ENCODE measurements at places on chromosomes 2 and 18.

DNA sequence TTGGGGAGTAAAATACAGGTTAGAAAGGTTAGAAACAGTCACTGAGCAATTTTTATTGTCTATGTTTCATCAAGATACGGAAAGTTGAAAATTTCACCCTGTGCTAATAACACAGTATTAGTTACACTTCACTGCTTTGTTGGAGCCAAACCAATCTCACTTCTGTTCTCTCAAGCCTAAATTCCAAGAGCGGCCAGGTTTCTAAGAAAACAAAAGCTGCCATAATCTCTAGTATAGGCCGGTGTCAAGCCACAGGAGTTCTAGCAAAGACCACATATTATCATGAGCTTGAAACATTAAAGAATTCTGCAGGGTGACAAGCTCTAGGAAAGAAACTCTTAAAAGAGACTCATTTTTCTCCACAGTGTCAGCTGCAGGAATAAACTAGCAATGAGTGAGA, 128.7 kb downstream of the TXNL1 start:
- no peak for DNase-seq

DNA sequence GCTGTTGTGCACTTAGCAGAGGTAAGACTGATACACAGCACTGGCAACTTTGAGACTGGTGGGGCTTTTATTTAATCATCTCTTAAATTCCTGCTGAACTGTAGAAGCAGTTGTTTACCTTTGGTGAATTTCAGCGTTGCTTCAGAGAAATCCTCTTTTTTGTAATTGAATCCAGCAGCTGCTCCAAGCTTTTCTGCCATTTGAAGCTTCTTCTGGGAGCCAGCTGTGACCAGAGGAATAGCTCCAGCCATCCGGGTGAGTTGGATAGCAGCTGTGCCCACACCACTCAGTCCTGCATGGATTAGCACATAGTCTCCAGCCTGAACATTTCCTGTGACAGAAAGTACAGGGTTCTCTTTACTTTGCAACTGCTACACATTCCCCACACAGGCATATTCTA, 3.9 kb downstream of the TP53I3 start:
- no peak for DNase-seq

DNA sequence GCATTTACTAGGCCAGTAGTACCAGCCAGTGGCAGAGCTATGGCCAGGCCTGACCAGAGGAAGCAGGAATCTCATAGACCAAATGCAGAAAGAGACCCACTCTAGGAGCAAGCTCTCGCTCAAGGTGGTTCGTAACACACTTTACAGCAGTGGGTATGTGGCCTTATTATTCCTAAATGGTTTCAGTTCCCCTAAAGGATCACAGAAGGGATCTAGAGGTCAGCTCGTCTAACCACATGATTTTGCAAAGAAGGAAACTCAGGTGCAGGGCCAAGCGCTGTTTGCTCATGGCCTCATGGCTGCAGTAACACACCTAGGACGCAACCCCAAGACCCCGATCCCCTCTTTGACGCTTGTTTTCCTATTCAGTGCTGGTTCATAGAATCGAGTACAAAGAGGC, 65.5 kb upstream of the ATG16L1 start:
- DNase-seq: no peak

GRCh38 chr2:109397893-109398292, 215.9 kb downstream of the SEPTIN10 start:
- DNase-seq: no peak

- DNase-seq: no peak
These were observed 18.3 kb downstream of the GYPC start for GRCh38 chr2:126674075-126674744.

GRCh38 chr2:96147593-96148201, 2.5 kb upstream of the DUSP2 start:
- DNase-seq: no peak

DNA sequence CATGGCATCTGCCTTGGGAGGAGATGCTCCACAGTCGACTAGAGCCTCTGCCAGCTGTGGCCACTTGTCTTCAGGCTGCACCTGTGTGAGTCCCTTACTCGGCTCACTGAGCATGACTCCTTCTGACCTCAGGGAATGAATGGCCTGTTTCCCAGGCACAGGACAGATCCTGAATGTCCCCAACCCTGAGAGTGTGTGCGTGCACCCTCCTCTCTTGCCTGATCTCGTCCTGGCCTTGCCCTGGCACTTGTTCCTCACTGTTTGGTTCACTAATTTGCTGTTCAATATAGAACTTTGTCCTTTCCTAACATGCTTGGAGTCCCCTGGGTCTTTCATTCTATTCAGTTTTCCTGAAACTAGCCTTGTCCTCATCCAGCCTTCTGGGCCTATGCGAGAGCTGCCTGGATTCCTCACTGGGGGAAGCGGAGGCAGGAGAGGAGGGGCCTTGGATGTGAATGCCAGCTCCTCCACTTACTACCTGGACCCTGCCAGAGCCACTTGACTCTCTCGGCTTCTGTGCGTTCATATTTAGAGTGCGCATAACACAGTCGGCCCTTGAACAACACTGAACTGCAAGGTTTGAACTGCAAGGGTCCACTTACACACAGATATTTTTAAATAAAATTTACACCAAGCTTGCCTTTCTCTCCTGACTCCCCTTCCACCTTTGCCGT, 184.8 kb downstream of the ACKR3 start:
- DNase-seq: no peak

GRCh38 chr2:85785027-85785822, 31.4 kb downstream of the ATOH8 start:
- no peak for DNase-seq

GRCh38 chr2:2826209-2826551, 495.1 kb upstream of the MYT1L start:
- DNase-seq: no peak

DNA sequence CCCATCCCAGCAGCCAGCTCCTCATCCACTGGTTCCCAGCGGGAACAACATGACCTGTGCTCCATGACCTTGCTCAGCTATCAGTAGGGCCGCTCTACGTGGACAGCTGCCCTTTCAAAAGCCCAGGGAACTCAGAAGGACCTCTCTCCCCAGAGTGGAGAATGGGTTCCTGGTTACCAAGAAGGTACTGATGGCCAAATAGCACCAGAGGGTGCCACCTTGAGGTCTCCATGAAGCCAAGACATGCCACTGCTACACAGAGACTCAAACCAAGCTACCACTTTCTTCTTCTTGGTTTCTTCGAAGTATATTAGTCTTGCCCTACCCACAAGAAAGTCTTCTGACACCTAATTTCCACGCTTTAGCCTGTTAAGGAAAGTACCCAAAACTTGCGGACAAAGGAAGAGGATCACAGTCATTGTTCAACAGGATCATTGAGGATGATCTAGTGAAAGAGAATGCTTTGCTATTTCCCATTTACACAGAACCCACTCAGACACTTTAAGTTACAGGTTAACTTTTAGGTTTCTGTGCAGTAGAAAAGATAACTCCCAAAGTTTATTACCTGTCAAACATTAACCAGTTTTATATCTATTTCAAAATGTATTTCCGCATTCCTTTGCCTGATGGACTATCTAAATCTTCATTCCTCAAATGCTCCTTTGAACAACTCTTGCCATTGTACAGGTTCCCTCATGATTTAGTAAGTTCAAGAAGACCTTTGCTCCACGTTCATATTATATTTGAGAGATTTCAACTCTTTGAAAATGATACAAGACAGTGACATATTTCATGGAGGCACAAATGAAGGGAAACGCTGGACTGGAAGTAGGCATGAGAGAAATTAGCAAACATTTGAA, 102.2 kb downstream of the ALPK2 start:
- DNase-seq: no peak

DNA sequence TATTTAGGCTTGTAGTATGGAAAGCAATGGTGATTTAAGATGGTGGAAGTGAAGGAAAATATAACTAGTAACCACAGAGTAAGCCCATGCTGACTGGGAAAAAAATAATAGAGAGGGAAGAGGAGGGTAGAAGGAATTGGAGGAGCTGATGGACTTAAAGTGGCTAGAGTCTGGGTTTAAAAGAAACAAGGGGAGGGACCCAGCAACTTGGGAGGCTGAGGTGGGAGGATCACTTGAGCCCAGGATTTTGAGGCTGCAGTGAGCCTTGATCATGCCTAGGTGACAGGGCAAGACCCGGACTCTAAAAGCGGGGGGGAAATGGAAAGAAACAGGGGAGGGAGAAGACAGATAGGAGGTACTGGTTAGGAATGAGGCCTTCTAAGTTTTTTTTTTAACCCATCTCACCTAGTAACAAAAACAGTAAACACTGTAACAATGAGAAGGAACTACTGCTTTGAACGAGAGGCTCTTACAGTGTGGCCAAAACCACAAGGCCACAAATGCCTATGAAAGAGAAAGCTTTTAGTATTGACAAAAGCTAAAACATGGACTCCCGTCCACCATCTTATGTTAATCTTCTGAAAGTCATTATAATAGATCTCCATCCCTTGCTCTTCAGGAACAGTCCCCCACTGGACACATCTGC, 26.6 kb downstream of the METTL8 start:
- DNase-seq: no peak

GRCh38 chr2:37648331-37649011, 23.0 kb downstream of the CDC42EP3 start:
- DNase-seq: no peak

DNA sequence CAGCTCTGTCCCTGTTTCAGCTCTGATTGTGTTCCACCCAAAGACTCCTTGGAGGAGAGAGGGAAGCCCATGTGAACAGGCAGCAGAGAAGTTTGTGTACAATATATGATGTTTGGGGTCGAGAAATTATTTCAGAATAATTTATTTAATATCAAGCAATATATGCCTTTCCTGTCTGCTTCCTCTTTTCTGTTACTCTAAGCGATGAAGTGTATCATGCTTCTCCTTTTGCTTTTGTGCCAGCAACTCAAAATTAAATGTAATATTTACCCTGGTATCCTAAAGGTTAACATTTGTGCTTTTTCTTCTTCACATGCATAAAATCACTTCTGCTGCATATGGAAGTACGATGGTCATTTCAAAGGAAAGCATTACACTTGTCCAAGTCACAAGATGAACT, 2.4 kb upstream of the NTSR2 start:
- DNase-seq: no peak

DNA sequence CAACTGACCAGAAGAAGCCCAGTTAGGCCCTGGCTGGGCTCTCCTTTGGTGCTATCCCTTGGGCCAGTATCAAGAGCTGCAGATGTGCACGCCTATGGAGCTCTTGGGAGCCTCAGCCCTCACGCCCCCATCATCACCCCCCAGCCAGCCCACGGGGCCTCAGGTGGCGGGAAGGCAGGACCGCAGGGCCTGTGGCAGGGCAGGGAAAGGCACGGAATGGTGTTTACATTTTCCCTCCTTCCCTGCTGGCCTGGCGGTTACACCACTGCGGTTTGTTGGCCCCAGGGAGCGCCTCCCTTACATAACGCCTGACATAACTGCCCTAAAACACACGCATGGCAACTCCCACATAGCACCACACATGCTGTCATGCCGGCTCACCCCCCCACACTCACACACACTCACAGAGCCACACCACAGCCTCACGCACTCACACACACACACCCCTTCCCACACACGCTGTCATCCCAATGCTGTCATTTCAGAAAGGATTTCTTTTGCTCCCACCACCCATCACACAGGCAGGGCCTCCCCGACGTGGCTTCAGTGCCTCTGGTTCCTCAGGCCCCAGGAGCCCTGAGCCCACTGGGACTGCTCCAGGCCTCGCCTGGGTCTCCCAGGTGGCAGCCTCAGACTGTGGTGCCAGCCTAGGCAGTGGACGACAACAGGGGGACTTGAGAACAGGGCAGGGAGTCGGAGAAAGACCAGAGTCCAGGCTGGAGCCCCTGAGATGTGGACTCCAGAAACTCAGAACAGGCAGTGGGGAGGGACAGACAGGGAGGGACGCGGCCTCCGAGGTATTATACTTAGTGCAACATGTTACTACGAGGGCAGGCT, 15.7 kb downstream of the ZFP36L2 start:
- no peak for DNase-seq

- DNase-seq: no peak
These were observed 961 bp downstream of the GEN1 start for GRCh38 chr2:17754773-17755425.

DNA sequence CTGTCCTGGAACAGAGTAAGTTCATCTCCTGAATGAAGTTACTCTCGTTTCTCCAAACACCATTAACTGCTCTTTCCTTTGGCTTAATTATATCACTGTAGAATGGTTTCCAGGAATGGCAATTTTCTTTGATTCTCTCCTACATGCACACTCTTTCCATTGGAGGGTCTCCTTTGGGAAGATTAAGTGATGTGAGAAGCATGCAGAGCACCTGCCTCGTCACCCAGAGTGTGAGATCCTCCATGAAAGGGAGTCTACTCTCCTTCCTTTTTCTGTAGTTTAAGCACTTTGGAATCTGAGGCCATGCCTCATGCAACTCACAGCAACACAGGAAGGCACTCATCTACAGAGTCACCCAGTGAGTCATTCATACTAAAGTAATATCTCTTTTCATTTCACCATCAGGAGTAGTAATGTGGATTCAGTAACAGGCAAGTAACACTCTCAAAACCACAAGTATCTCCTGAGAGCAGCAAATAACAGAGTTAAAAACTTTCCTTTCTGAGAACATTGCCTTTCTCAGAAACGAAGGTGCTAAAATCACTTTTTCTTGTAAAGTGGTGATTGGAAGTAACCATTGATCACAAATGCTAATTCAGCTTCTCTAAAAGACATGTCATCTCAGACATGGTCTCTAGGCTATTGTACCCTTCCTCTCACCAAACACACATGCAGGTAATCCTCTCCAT, 52.8 kb upstream of the IL1RL1 start:
- DNase-seq: no peak

- no peak for DNase-seq
These were observed 32.7 kb upstream of the MAP4K3 start for GRCh38 chr2:39469807-39470206.

DNA sequence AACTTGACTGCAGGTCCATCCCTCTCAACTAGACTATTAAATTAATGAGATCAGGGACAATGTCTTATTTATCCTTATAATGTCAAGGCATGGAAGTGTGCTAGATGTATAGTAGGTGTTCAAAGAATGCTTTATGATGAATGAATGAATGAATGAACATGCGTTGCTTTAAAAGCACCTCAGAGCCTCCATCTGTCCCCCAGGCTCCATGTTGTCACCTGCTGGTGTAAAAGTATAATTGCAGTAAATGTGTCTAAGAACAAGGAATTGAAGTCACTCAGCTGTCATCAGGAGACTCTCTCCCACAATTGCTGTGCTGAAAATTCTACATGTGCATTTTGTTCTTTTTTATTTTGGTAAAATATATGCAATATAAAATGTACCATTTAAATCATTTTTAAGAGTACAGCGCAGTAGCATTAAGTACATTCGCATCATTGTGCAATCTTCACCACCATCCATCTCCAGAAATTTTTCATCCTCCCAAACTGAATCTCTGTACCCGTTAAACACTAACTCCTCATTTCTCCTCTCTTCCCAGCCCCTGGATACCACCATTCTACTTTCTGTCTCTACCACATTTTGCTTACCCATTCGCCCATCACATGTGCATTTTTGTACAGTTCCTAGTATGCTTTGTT, 52.6 kb downstream of the GNAL start:
- no peak for DNase-seq
